ENCODE measurements at places on chromosomes 12 and 14. TPM values are rescaled to one million over a fixed set of nuclear protein-coding genes. Genes with fewer than 3 reads are reported as not detected.
A peak's percentile ranks its signal among the peaks of the same experiment; 100 is the strongest.

DNA sequence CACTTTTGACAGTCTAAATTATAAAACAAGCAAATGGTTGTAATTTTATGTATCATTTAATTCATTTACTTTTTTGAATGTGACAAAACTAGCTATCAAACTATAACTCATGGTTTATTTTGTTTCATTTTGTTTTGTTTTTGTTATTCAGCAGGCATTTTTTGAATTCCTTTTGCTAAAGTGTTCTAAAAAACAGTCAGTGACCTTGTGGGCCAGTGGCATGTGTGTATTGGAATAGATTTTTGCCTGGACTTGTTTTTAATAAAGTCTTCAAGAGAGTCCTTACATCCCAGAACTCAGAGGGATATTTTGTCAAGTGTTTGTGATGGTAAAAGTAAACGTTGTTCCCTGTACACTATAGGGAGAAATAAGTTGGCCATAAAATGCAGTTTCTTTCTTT, 369.7 kb upstream of the SYT1 start:
- no peak for DNase-seq

DNA sequence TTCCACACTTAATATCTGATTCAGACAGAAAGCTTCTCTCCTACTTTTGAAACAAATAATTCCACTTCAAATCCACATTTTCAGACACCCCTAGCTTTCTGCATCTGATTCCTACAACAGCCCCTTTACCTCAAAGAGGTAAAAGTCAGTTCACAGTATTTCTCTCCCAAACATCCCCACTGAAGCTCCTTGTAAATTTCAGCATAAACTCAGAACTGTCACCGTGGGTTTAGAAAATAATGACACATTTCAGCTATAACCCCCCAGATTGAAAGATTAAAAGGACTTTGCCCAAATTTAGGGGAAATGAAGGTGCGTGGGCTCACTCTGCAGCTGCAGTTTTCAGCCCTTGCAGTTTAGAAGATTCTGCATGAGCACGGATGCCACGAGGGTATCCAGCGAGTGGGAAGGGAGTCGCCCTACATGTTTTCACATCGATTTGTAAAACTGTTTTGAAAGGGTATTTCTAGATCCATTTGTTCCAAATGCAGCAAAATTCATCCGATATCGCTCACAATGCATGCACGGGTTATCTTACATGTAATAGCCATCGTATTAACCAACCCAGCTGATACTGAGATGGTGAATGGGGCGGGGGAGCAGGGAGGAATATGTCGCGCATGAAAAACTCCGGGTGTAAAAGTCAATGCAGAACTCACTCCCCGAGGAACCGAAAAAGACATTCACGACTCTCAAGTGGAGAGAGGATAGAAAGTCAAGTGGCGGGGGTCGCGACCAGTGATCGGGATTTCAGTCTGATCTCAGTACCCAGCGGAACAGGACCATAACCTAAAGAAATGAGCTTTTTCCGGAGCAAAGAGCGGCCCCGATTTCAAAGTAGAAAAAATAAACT, 5.0 kb upstream of the CCND2 start:
- DNase-seq: no peak

- no peak for DNase-seq
These were observed 13.8 kb upstream of the CPNE8 start for GRCh38 chr12:38919191-38919590.

DNA sequence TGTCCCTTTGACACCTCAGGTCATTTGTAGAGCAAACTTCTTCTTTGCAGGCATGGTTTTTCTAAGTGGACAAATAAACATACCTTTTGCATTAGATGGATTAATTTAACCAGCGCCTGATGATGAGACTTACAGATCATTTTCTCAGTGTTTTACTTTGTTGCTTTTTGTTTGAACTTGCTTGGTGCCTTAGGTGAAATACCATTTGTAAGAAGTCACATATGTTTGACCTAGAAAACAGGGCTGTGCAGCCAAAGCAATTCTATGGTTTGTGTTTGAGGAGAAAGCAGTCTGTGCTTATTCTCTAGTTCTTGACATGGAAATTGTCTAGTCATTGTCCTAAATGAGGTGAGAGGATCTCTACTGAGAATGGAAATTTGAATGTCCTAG, 111.1 kb downstream of the DIP2B start:
- no peak for DNase-seq

GRCh38 chr12:75658901-75659823, 147.8 kb upstream of the KRR1 start:
- no peak for DNase-seq

DNA sequence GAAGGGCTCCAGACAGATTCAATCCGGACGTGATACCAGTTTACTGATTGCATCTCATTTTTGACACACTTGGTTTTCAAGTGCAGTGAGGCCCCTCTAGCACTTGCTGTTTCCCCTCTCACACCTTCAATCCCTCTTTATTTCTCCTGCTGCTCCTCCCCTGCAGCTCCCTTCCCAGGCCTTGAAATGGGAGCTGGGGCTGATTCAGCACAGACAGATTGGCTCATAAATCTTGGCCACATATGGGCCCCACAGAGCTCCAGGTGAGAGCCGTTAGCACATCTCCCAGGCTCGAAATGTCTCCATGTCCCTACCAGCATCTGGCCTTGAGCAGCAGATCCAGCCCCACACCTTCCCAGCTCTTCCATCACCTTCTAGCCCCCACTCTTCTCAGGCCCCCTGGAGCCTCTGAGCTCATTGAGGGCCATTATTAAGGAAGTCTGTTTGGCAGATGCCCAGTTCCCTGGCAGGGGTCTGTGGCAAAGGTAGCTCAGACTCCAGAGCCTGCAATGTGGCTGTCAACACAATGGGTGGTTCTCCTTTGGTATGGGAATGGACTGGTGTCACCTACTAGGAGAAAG, 220.3 kb upstream of the FKBP4 start:
- DNase-seq: no peak

- no peak for DNase-seq
These were observed 18.8 kb downstream of the KCNH5 start for GRCh38 chr14:63026491-63026890.

DNA sequence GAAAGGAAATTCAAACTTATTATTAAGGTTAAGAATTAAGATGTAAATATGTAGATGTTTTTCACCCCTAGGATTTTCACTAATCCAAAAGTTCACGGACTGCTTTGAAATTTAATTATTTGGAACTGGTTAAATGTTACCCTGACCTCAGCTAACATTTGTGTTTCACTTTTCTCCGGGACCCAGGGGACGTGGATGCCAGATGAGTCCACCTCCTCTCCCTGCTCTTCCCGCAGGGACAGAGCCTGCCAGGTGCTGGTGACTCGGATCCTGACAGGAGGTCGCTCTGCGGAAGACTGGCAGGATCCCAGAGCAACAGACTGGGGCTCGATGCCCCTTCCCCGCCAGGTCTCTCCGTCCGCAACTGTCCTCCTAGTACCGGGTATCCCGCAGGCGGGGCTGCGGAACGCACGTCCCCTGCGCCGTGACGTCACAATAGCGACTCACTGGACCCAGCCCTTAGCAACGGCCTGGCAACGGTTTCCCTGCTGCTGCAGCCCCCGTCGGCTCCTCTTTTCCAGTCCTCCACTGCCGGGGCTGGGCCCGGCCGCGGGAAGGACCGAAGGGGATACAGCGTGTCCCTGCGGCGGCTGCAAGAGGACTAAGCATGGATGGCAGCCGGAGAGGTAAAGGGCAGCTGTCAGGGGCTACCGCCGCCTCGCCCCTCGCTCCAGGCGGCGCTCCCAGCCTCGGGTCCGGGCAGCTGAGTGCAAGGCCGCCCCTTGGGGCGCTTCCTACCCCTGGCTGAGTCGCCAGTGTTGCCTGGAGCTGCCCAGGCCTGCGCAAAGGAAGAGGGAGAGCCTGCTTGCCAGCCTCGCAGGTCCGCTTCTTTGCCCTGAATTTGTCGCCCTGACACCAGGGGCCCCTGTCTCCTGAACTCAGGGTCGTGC, at the start of gene SPATA7:
Gene SPATA7 (plus strand): TSS at position 446 of the 890 bp plus-strand sequence. CDS start 162 bp downstream, at position 608.
- DNase-seq: peak; percentile 83

DNA sequence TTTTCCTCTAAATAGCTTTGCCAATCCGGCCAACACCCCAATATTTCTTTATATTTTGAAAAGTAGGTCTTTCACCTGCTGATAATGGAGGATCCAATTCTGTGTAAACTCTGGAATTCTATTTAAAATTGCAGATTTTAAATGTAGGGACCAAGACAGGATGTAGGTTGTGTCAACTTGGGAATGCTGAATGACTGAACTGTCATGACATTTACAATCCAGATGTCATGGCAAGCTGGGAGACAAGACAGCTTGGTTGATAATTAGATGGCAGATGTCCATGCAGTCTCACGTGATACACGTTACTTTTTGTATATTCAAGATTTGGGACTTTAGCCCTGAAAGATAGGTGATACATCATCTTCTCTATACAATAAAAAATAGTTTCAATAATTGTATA, 477.2 kb downstream of the DIO2 start:
- no peak for DNase-seq

- DNase-seq: no peak
These were observed 22.4 kb downstream of the CALM1 start for GRCh38 chr14:90419200-90419599.

DNA sequence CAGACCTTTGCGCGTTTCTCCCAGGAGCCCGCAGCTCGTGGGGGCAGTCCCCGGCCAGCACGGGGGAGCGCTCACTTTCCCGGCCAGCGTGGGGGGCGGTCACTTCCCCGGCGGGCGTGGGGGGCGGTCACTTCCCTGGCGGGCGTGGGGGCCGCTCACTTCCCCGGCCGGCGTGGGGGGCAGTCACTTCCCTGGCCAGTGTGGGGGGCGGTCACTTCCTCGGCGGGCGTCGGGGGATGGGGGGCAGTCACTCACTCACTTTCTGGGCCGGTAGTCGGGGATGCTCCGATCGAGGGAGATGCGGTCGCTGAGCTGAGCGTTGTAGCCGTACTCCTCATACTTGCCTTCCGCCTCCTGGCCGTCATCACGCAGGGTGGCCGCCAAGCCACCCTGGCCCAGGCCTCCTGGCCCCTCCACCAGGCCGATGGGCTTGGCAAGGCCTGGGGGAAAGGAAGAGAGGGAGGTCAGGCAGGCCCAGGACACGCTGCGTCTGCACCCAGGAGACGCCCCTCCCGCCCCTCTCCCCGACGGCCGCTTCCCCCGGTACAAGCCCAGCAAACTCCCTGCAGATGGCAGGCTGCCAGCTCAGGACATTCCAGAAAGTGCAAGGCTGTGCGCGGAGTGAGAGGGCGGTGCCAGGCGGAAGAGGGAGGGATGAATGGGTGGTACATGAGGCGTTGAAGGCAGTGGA, 43.3 kb downstream of the GALNT9 start:
- no peak for DNase-seq

GRCh38 chr12:78240827-78241226, 410.1 kb downstream of the NAV3 start:
- DNase-seq: no peak

DNA sequence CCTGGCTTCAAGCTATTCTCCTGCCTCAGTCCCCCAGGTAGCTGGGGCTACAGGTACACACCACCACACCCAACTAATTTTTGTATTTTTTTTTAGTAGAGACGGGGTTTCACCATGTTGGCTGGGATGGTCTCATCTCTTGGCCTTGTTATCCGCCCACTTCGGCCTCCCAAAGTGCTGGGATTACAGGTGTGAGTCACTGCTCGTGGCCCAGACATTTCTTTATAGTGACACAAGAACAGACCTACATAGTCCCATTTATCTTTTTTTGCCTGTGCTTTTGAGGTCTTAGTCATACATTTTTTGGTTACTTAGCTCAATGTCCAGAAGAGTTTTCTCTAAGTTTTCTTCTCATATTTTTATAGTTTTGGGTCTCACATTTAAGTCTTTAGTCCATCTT, 247.4 kb downstream of the SYT10 start:
- no peak for DNase-seq

- DNase-seq: no peak
These were observed 118.8 kb upstream of the DIO3 start for GRCh38 chr14:101442451-101442850.

RFLNA gene
- total RNA-seq: 20.8 TPM
